ENCODE measurements at places on chromosomes 4 and X.

DNA sequence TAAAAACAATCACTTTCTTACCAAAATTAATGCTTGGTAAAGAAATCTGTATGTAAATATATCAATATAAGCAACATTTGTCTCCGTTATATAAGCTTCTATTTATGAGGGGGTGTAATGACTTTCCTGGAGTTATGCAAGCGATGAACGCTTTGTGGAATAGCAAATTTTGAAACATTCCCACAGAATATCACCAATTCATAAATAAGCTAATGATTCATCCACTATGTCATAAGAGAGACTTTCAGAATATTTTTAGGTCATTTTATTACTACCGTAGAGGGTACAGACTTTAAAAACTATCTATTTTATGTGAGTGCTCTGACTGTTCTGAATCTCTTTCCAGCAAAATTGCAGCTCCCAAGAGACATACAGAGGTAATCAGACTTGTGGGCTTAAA, 179.5 kb upstream of the FTHL17 start:
- no peak for DNase-seq

DNA sequence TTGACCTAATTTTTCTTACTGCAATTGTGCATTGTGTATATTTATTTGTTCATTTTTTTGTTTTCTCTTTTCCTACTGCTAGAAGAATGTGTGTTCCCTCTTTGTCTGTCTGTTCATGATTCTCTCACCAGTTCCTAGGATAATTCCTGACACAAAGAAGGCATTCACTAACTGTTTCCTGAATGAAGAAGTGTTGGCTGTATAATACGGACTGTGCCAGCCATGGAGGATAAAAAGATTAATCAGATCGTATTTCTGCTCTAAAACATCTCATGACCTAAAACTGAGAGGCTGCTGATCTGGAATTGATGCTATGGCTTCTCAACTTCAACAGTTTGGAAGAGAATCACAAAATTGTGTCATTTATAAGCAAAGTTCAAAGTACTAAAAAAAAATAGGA, 563.1 kb upstream of the FRG1 start:
- no peak for DNase-seq

GRCh38 chr4:176321589-176321988, 1.8 kb downstream of the SPCS3 start:
- no peak for DNase-seq

- DNase-seq: no peak
These were observed 24.2 kb downstream of the TNIP2 start for GRCh38 chr4:2731907-2732317.

- no peak for DNase-seq
These were observed 5.7 kb downstream of the MXD4 start for GRCh38 chr4:2256156-2256731.

Measured in activated CD4-positive, alpha-beta T cell treated with anti-CD3 and anti-CD28 coated beads, Interleukin-2, amount 50 U/mL, for 24 hours (primary cell).